ENCODE measurements at places on chromosomes 3 and 15.

DNA sequence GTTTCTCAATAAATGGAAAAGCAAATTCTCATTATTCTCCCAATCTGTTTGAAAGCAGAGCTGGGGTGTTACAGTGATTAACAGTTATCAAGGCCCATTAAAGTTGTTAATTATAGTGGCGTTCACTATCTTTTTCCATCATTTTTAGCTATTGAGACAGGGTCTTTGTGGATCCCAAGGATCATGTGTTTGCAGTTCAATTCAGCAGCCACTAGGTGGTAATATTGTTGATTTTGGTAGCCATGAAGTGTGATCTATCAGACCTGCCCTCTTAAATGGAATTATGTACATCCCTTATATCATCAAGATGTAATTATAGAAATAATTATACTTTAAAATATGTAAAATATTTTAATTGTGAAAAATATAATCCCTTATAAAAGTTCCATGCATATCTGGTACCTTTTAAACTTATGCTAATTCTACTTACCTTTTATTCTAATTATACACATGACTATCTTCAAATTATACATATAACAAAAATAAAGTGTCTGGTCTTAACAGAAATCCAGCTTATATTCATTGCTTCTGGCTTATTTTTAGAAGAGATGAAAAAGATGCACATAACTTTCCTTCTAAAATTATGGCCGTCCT lies 126.4 kb downstream of the GREM1 start:
- DNase-seq = no peak

GRCh38 chr3:13088028-13089006 lies 15.1 kb upstream of the IQSEC1 start:
- DNase-seq = no peak

GRCh38 chr3:52272831-52273230 lies 5.6 kb downstream of the WDR82 start:
- no peak for DNase-seq

- DNase-seq = no peak
Measured at GRCh38 chr3:71101626-71102025, 481.9 kb downstream of the FOXP1 start.

DNA sequence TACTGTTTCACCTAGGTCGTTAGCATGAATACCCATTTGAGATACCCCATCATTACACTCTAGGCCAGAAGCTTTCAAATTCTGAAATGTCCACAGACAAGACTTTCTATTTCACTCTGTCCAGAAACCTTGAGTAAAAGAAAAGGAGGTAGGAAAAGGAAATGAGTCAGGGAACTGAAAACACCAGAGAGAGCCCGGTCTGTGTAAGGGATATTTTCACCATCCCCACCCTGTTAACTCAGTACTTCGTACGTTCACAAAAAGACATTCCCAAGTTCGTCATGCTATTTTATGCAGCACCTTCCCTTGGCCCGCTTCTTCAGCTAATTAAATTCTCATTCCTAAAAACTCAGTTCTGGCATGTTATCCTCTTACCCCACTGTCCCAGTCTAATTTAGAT lies 89.4 kb upstream of the SOX2 start:
- no peak for DNase-seq

- DNase-seq = no peak
Measured at GRCh38 chr3:134392336-134392983, 18.2 kb upstream of the AMOTL2 start.

- no peak for DNase-seq
Measured at GRCh38 chr3:70281663-70282062, 30.8 kb downstream of the MDFIC2 start.

- no peak for DNase-seq
Measured at GRCh38 chr3:113158171-113158570, 53.2 kb upstream of the BOC start.

- no peak for DNase-seq
Measured at GRCh38 chr15:39538936-39539335, 41.9 kb upstream of the THBS1 start.

- DNase-seq = no peak
Measured at GRCh38 chr15:90051874-90052273, 50.4 kb downstream of the IDH2 start.
